ENCODE measurements at places on chromosomes 5 and 9. TPM values are rescaled to one million over a fixed set of nuclear protein-coding genes. Genes with fewer than 3 reads are reported as not detected.

The F12 gene
- 13.2 TPM for total RNA-seq

The TOR1A gene
- total RNA-seq, result 23.9 TPM

The CCL21 gene
- total RNA-seq, result not detected

The WNT8A gene
- not detected for total RNA-seq

The STKLD1 gene
- total RNA-seq, result 0.48 TPM

The PHF24 gene
- 0.48 TPM for total RNA-seq

The LRRTM2 gene
- not detected for total RNA-seq

The HDHD3 gene
- 22.4 TPM for total RNA-seq

The GOLGA1 gene
- 7.0 TPM for total RNA-seq

The FOXD4L5 gene
- total RNA-seq, result 0.24 TPM

The RNF38 gene
- total RNA-seq, result 7.5 TPM

The GDA gene
- total RNA-seq, result 2.2 TPM

The ADGRV1 gene
- 0.85 TPM for total RNA-seq

The ACTL7B gene
- not detected for total RNA-seq

The SAPCD2 gene
- 4.1 TPM for total RNA-seq

The CDKN2AIPNL gene
- 22.4 TPM for total RNA-seq

The SKIC3 gene
- total RNA-seq, result 88.9 TPM

The PCDHA4 gene
- 1.2 TPM for total RNA-seq

The MARVELD2 gene
- total RNA-seq, result 24.8 TPM

The MZB1 gene
- total RNA-seq, result 0.24 TPM

The PAEP gene
- total RNA-seq, result not detected

The NOXA1 gene
- total RNA-seq, result 2.2 TPM

The IL13 gene
- not detected for total RNA-seq

The TLR4 gene
- total RNA-seq, result 0.64 TPM
